ENCODE measurements at places on chromosomes 7 and 10. TPM values are rescaled to one million over a fixed set of nuclear protein-coding genes. Genes with fewer than 3 reads are reported as not detected.

Gene VWC2
- total RNA-seq, result not detected

Gene CRYGN
- not detected for total RNA-seq

Gene CDNF
- 0.44 TPM for total RNA-seq

Gene XRCC2
- 4.7 TPM for total RNA-seq

Gene FZD1
- 6.0 TPM for total RNA-seq

Gene OPN4
- not detected for total RNA-seq

Gene GTF2IRD1
- total RNA-seq, result 16.9 TPM

Gene CCDC136
- total RNA-seq, result 0.07 TPM

Gene TMEM213
- not detected for total RNA-seq

Gene PON1
- total RNA-seq, result not detected

Gene IGF2BP3
- 100 TPM for total RNA-seq

Gene PPP1R3C
- total RNA-seq, result not detected

Gene CAV1
- 1,819 TPM for total RNA-seq

Gene SHH
- 0.20 TPM for total RNA-seq

Gene C10orf143
- not detected for total RNA-seq

Gene ZNF365
- total RNA-seq, result 0.33 TPM

Gene PRKRIP1
- 16.9 TPM for total RNA-seq
